Muscle of leg (tissue), 16 donors: ENCODE measurements at places on chromosomes 3 and 15. TPM values are rescaled to one million over a fixed set of nuclear protein-coding genes. Genes with fewer than 3 reads are reported as not detected.

- DNase-seq = no peak
These were observed 1.1 kb upstream of the CFAP100 start for GRCh38 chr3:126393563-126393962.

Gene CDAN1
- total RNA-seq = 16.7 TPM

Gene CCR3
- total RNA-seq = not detected

GRCh38 chr3:140843656-140844055, 98.0 kb upstream of the SLC25A36 start:
- no peak for DNase-seq

GRCh38 chr3:57169872-57170623, 4.9 kb upstream of the IL17RD start:
- peak; percentile 84 for DNase-seq

- no peak for DNase-seq
These were observed 142.1 kb upstream of the NAALADL2 start for GRCh38 chr3:174716956-174717505.

Gene TGM4
- not detected for total RNA-seq

DNA sequence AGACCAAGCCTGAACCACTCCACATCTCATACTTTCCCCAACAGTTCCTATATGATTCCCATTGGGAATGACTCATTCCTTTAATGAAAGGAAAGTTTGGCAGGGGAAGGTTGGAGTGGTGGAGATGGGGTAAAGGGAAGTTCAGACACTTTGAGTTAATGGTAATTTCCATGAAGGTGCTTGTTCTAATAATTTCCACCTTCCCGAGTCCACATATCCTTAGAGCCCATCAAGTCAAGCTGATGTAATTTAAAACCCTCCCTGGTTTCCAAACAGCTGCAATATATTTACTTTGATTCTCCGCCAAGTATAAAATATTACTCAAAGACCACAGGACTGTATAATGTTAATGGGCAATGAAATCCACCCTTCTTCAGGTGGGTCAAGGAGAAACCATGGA, 95.0 kb upstream of the GALNT15 start:
- peak; percentile 80 for DNase-seq

- peak; percentile 96 for DNase-seq
These were observed 162.9 kb downstream of the VGLL4 start for GRCh38 chr3:11480663-11481298.

- no peak for DNase-seq
These were observed 44.8 kb downstream of the ALDH1L1 start for GRCh38 chr3:126135406-126136076.

Gene CTXN2
- total RNA-seq = not detected

- DNase-seq = no peak
These were observed 491.1 kb upstream of the NR2F2 start for GRCh38 chr15:95839367-95839782.

Gene CCRL2
- total RNA-seq = 0.53 TPM

Gene TTLL13
- total RNA-seq = 0.09 TPM

DNA sequence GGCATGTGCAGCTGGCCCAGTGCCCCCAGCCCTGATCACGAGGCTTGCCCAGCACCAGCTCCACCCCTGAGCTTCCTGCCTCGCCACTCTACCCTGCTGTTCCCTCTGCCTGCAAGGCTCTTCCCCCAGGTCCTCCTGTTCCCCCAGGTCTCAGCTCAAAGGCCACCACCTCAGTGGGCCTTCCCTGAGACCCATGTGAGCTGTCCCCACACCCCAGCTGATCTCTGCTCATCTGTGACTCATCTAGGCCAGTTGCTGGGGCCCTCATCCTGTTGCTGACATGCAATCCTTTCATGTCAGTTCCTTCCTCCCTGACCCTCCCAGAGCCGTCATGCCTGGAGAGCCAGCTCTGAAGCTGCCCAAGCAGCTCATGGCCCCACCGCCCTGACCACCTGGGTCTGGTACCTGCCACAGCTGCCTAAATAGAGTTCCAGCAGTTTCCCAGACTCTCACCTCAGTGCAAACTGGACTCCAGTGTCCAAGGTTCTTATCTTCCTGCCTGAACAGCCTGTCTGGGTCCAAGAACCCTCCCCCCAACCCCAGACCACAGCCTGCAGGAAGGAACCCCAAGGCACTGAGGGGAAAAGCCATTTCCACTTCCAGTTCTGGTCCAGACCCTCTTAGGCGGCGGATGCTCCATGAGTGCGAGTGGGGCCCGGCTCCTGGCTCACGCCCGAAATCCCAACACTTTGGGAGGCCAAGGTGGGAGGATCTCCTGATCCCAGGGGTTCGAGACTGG, 116.6 kb upstream of the IQSEC1 start:
- peak; percentile 25 for DNase-seq
